Brain pericyte (primary cell): ENCODE measurements at places on chromosomes 4 and X.

DNA sequence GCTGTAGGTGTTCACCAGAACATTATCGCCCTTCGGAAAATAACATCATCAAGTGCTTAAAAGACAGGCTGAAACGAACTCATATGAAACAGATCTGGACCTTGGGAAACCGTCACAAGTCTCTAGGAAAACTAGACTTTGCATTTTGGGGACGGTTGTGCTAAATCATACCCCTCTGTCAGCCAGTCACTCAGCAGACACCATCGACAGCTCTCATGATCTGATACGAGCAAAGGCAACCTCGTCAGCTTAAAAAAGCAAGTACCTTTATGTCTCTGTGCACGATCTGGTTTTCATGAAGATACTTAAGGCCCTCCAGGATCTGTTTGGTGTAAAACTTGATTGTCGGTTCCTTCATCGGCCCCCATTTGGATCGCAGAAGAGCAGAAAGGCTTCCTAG lies 48.4 kb downstream of the PDHA1 start:
- DNase-seq = no peak

DNA sequence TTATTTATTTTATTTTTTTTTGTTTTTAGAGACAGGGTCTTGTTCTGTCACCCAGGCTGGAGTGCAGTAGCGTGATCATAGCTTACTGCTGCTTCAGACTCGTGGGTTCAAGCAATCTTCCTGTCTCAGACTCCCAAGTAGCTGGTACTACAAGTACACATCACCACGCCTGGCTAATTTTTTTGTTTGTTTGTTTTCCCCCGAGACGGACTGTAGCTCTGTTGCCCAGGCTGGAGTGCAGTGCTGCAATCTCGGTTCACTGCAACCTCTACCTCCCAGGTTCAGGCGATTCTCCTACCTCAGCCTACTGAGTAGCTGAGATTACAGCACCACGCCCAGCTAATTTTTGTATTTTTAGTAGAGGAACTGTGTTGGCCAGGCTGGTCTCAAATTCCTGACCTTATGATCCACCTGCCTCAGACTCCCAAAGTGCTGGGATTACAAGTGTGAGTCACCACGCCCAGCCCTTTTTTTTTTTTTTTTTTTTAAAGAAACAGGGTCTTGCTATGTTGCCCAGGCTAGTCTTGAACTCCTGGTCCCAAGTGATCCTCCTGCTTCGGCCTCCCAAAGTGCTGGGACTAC lies 32.2 kb downstream of the COPS4 start:
- DNase-seq = no peak

DNA sequence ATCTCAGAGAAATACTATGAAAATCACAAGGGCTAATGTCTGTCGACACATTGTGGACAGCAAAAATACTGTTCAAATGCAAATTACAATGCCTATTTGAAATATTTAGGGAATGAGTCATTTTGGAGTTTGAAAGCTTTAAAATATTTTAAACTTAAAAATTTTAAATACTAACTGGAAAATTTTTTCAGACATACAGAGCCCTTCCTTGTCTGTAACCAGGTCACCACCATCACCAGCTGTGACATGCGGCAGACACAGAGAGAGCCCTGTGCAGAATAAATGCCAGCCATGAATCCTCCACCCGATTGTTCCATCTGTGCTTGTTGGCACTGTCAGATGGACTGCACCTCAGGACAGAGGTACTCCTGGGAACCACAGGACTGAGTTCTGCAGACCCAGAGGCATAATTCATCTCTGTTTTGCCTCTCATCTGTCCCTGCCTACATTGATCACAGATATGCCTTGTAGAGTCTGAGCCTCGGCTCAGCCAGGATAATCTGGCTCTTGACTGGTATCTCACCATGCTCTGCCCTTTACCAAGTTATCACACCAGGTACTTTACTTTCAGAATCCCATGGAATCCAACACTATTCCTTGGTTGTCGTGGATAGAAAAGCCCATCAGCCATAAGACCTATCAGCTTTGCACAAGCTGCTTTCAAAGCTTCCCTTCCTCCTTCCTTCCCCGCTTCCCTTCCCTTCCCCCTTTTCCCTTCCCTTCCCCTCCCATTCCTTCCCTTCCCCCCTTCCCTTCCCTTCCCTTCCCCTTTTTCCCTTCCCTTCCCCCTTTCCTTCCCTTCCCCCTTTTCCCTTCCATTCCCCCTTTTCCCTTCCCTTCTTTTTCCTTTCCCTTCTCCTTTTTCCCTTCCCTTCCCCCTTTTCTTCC lies 67.2 kb downstream of the TBC1D9 start:
- no peak for DNase-seq

GRCh38 chr4:88366460-88366859 lies 12.2 kb upstream of the HERC6 start:
- no peak for DNase-seq

DNA sequence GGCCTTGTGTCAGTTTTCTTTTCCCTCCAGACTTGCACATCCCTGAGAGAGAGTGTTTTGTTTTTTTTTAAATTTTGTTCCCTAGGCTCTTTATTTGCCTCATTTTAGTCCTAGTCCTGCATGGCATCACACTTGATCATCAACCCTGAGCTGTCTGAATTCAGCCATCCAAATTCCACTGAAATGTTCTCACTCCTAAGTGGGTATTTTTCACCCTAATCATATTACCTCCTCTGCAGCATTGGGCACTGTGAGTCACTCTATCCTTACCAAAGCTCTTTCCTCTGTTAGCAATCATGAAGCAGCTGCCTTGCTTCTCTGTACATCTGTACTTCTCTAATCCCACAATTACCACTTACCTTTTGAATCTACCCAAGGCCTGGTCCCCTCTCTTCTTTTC lies 356.6 kb upstream of the MAGEB2 start:
- DNase-seq = no peak

GRCh38 chrX:10011261-10011931 lies 44.2 kb downstream of the CLDN34 start:
- no peak for DNase-seq

DNA sequence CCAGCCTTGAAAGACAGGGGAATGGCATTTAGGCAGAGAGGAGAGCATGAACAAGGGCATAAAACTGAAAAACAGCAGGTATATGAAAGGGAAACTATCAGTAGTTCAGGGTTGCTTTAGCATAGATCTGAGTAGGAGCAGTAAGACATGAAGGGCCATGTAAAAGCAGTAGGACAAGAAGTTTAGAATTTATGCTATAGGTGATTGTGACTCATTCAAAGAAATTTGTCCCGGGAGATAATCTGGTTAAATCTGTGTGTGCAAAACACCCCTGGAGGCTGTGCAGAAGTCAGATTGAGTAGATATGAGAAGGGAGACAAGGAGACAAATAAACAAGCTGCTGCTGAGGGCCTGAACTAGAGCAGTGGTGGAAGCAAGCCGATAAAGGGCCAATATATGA lies 109.1 kb upstream of the BMP3 start:
- DNase-seq = no peak

GRCh38 chr4:145960012-145960411 lies 21.4 kb upstream of the ZNF827 start:
- DNase-seq = no peak

DNA sequence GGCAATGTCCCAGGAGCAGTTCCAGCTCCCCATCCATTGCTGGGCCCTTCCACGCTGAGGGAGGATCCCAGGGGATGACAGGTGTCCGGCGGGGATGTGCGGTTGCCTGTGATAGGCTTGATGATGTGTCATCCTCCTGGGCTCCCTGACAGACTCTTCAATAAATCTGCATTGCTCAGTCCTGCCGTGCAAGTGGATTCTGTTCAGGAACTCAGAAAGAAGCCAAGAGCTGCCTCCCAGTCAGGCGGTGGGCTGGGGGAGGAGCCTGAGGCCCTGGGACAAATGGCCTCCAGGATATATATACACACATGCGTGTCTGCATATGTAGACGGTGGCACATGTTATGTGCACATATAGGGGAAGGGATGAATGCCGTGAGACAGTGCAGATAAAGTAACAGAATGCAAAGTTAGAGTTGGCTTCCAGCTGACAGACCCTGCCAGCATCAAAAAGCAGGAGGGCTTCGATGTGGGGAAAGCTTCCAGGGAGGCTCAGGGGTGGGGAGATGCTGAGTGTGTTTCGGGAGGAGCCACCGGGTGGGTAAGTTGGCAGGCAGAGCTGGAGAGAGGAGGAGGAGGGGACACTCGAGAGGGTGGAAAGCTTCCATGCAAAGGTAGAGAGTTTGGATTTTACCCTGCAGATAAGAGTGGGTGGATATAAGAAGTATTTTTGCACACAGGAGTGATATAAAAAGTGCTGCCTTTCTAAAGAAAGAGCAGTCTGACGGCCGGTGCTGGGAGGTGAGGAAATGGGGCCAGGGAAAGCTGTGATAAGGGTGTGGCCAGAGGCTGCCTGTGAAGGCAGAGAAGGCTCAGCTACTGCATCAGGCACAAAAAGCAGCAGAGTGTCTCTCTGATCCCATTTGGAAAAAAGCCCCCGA lies 28.5 kb upstream of the CRMP1 start:
- DNase-seq = no peak

- DNase-seq = no peak
These were observed 83.1 kb downstream of the GRIA3 start for GRCh38 chrX:123267220-123267619.

DNA sequence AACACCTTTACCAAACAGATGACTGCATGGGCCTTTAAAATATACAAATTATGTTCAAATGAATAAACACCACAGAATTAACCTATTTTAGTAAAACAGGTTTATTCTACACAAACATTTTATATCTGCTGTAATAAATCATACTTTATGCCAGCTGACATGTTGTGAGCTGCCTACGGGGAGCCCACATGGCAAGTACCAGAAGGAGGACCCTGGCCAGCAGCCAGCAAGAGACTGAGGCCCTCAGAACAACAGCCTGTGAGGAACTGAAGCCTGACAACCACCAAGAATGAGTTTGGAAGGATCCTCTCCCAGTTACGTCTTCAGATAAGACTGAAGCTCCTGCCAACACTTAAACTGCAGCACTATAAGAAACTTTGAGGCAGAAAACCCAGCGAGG lies 377.0 kb downstream of the PDGFC start:
- DNase-seq = no peak

DNA sequence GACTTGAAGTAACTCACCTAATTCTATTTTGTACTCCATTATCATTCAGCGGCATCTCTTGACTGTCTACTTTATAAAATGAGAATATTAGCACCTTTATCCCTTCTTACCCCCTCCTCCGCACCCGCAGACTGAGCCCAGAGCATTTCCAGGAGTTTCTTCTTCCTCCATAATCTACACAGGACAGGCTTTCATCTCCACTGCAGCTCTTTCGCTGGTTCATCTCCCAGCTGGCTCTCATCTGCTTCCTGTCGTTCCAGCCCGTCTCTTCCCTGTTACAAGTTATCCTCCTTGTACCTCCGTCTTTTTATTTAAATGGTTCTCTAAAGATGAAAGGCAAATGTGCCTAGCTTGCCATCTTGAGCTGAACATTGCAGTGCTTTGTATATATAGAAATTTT lies 39.8 kb downstream of the GALNT7 start:
- no peak for DNase-seq

GRCh38 chrX:6293716-6294115 lies 65.0 kb upstream of the NLGN4X start:
- no peak for DNase-seq

- no peak for DNase-seq
These were observed 77.8 kb downstream of the GRID2 start for GRCh38 chr4:92381616-92382015.

DNA sequence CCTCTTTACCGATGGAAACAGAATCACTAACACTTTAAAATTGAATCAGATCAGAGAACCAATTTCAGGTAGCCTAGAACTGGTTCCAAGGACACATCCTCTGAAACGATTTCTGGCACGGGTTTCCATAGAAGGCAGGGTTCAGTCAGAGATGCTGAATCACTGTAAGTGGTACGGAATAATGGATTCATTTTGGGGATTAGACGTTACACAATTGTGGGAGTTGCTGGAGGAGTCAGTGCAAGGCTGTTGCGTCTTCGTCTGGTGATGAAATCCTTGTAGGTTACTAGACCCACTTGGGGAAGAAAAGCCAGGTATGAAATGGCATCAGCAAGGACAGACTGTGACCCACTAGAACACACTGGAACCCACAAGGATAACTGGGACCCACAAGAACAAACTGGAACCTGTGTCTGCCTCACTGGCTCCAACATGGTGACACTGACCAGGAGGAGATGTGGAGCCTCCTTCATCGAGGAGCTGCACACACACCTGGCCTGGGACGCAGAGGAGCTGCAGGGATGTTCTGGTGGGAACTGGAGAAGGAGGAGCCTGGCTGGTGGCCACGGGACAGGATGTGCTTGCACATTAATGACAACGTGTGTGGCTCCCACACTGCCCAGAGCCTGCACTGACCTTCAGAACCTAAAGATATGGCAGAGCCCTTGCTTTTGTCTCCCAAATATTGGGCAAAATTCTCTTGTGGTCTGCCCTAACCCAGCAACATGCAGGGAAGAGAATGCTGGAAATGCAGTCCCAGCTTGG lies 105.1 kb downstream of the TRAPPC11 start:
- DNase-seq = no peak
